Activated naive CD8-positive, alpha-beta T cell treated with anti-CD3 and anti-CD28 coated beads, Interleukin-2, amount 10 ng/mL, durations not matched to agents 7 days and 5 days (primary cell): ENCODE measurements at places on chromosomes 3 and 15. TPM values are rescaled to one million over a fixed set of nuclear protein-coding genes. Genes with fewer than 3 reads are reported as not detected.

- DNase-seq, result no peak
Observed at GRCh38 chr15:43465100-43465499, 27.9 kb downstream of the TP53BP1 start.

Gene FES
- total RNA-seq, result 7.5 TPM

Gene TEX55
- total RNA-seq, result not detected

DNA sequence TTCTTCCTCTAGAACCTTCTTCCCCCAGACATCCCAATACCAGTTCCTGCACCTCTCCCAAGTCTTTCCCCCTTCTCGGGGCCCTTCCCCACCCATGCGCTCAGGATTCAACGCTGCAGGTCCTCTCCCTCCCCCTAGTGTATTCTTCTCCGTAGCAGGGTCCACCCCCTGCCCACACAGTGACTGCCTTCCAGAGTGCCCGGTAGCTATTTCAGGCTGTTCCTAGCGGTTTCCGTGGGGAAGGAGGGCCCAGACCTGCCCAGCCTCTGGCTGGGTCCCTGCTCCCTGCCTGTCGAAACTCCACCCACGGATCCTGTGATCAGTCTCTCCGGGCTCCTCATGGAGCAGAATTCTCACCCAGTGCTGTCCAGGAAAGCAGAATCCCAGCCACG is 45.2 kb upstream of the SEC61A1 start:
- DNase-seq, result no peak

Gene ZNF80
- total RNA-seq, result 5.3 TPM

GRCh38 chr3:43041517-43041916 is 62.4 kb downstream of the GASK1A start:
- DNase-seq, result no peak

DNA sequence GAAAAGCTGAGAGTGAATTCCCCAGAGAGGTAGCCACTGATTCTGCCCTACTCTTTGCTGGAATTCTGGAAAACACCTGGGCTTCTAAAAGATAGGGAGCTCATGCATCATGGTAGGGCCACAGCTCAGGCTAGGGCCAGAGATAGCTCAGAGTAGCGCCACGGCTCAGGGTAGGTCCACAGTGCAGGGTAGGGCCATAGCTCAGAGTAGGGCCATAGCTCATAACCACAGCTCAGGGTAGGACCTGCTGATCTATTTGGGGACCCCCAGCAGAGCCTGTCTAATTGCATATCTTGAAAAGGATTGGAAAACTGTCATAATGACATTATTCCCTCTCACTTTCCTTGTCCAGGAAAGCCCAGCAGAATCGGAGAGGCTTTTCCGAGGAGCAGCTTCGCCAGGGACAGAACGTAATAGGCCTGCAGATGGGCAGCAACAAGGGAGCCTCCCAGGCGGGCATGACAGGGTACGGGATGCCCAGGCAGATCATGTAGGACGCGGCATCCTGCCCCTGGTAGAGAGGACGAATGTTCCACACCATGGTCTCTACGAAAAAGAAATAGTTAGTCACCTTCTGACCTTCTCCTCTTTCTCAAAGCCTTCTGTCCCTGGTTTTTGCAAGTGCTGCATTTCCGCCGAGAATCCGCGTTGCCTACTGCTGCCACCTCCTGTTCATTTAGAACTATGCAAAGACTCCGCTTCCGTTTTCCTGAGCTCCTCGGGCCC is 14.5 kb downstream of the TAGLN3 start:
- peak; percentile 52 for DNase-seq

- no peak for DNase-seq
Observed at GRCh38 chr3:178455226-178455625, 81.0 kb upstream of the KCNMB2 start.

Gene STXBP5L
- not detected for total RNA-seq

- peak; percentile 4 for DNase-seq
Observed at GRCh38 chr3:51949121-51949520, 6.1 kb upstream of the GPR62 start.

Gene CLDN16
- not detected for total RNA-seq

Gene MOBP
- not detected for total RNA-seq

Gene UBA7
- 299 TPM for total RNA-seq

Gene PLA1A
- 0.19 TPM for total RNA-seq

GRCh38 chr3:129369711-129370110 is 58.7 kb downstream of the EFCAB12 start:
- no peak for DNase-seq

Gene PLSCR2
- total RNA-seq, result not detected

DNA sequence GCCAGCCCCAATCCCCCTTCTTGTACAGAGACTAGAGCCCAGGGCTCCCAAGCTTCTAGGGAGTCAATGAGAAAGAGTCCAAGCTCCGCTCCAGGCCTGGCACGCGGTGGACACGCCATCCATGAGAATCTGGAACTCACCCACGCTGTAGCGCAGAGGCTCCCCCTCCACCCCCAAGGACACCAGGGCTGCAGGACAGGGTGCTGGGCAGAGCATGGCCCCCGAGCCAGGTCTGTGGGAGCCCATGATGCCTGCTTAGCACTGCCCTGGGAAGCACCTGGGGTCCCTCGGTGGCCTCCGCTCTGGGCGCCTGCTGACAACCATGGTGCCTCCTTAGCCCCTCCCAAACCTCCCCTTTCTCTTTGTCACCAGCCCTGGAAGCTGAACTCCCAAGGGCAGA is 28.5 kb downstream of the ACSBG1 start:
- DNase-seq, result no peak

- no peak for DNase-seq
Observed at GRCh38 chr3:37510755-37511154, 336.4 kb upstream of the LRRFIP2 start.

Gene PLIN1
- total RNA-seq, result 0.79 TPM

GRCh38 chr3:25291481-25291905 is 136.6 kb upstream of the RARB start:
- no peak for DNase-seq

- no peak for DNase-seq
Observed at GRCh38 chr15:57806003-57806402, 99.5 kb downstream of the POLR2M start.

Gene SLC51B
- not detected for total RNA-seq

- peak; percentile 98 for DNase-seq
Observed at GRCh38 chr15:68820295-68821189, at the start of gene ANP32A. ANP32A (minus strand) TSS chr15:68820895; CDS start chr15:68820751, 144 bp downstream.

Gene DUOX1
- total RNA-seq, result not detected

Gene ZNF619
- 13.3 TPM for total RNA-seq

Gene AMOTL2
- not detected for total RNA-seq

- no peak for DNase-seq
Observed at GRCh38 chr3:53704363-53704725, 141.9 kb downstream of the CHDH start.
